ENCODE measurements at places on chromosomes 5 and 9. TPM values are rescaled to one million over a fixed set of nuclear protein-coding genes. Genes with fewer than 3 reads are reported as not detected.

CAVIN4 gene
- 50.9 TPM for total RNA-seq

KIAA1958 gene
- 5.6 TPM for total RNA-seq

- H3K27ac ChIP-seq = no peak overlapping the region
- H3K4me1 ChIP-seq = peaks cover 11% of the 10 kb centered on the region
- H3K4me3 ChIP-seq = peak overlapping the region; percentile 49
- H3K27me3 ChIP-seq = peaks cover 94% of the 10 kb centered on the region
- H3K36me3 ChIP-seq = no peaks in the 10 kb centered on the region
Measured at GRCh38 chr9:132141344-132141947, 20.4 kb upstream of the NTNG2 start.

DNA sequence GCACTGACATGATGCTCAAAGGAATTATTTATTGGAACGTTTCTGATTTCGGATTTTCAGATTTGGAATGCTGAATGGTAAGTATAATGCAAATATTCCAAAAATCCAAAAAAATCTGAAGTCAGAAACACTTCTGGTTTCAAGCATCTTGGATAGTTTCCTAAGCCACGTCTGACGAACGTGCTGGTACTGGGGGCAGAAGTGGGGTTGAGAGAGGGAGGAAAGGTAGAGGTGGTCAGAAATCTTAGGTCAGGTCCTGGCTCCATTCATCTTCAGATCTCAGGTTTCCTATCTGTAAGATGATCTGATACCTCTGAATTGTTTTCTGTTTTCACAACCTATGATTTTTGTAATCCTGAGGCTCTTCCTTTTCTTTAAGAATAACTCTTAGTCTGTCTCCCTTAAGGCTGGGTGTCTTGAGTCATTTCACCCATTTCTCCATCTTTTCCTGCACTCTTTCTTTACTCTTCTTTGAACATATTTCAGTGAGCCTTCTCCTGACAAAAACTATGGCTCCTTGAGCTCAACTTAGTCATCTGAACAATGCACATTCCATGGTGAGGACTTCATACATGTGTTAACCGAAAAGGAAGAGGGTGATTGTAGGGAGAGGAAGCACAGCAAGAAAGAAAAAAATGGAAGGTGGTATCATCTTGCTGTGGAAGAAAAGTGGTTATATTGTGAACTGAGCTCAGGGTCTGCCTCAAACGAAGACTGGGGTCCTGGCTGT lies 3.3 kb downstream of the SGCD start:
- peaks cover 41% of the 10 kb centered on the region for H3K4me1 ChIP-seq
- no peak for DNase-seq
- H3K36me3 ChIP-seq = no peaks in the 10 kb centered on the region
- H3K27me3 ChIP-seq = no peaks in the 10 kb centered on the region
- no peak overlapping the region for H3K27ac ChIP-seq

DNA sequence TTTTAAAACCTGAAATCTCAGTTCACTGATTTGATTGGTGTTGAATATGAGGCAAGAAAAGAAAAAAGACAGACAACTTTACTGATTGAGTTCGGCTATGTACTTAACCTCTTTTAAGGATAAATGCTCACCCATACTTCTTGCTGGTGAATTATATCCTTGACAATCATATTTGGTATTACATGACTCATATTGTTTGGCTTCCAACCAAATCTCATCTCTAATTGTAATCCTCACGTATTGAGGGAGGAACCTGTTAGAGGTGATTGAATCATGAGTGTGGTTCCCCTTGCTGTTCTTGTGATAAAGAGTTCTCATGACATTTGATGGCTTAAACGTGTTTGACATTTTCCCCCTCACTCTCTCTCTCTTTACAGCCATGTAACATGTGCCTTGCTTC lies 255.6 kb upstream of the IZUMO3 start:
- H3K4me1 ChIP-seq = no peaks in the 10 kb centered on the region
- no peak for DNase-seq
- H3K27ac ChIP-seq = no peak overlapping the region
- no peak overlapping the region for H3K4me3 ChIP-seq
- no peaks in the 10 kb centered on the region for H3K27me3 ChIP-seq
- H3K36me3 ChIP-seq = no peaks in the 10 kb centered on the region

UNC5A gene
- not detected for total RNA-seq

Measured in left ventricle myocardium inferior (tissue), 1 donor.